MCF 10A (cell line): ENCODE measurements at places on chromosomes 7 and 10.

DNA sequence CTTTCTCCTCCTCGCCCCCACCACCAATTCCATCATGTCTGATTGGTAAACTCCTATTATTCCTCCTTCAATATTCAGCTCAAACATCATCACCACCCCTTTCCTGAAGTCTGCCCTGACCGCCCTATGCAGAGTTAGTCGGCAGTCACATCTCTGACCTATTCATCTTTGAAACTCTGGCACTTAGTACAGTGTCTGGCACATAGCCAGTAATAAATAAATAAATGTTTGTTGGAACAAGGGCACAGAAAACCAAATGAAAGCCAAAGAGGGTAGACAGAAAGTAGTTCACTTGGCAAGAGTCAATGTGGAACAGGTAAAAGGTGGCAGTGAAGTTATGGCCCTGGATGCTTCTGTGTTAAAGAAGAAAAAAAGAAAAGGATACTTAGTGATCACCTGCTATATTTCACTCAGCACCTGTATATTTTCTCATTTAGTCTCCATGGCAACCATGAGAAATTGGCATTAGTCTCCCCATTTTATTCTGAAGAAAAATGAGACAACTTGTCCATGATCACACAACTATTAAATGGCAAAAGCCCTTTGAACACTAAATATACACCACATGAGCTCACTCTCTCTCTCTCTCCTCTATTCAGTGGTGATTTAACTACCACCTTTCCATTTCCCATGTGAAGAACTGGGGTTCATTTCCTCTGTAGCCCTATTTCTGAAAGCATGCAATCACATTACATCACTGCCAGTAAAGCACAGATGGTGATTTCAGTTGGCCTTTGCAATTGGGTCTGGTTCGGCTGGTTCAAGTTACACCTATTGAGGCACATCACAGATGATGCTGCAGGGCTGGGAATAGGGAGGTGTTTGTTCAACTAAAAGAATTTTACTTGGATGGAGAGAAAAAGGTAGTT, 25.3 kb downstream of the CHCHD3 start:
- DNase-seq, result no peak

DNA sequence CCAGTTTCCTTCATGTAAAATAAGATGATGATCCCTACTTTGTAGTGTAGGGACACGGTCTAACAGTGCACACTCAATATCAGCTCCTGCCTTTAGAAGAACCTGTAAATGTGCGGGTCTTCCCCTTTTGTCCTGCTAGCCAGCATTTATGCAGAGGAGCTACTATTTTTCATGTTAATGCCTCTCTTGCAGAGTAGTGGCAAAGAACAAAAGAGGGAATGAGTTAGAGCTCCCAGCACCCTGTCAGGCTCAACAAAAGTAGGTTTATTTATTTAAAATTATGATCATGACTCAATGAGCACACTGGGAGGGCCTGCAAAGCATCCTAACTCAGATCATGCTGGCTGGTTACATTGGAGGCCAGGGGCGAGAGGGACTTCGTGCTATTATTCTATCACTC, 414.5 kb upstream of the COBL start:
- no peak for DNase-seq

GRCh38 chr10:86169066-86169465, 197.5 kb downstream of the GRID1 start:
- no peak for DNase-seq

DNA sequence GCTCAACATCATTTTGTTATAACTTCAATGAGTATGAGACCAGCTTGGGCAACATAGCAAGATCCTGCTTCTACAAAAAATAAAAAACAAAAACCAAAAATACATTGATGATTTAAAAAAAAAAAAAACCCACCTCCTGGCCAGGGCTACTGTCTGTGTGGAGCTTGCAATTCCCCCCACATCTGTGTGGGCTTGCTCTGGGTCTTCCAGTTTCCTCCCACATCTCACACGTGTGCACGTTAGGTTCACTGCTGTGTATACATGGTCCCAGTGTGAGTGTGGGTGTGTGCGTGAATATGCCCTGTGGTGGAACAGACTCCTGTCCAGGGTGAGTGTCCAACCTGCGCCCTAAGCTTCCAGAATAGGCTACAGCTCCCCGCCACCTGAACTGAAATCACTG, 41.6 kb downstream of the ATE1 start:
- DNase-seq, result no peak

GRCh38 chr10:112622786-112623185, 175.8 kb downstream of the VTI1A start:
- peak; percentile 45 for DNase-seq

GRCh38 chr10:76251841-76252671, 820.6 kb downstream of the LRMDA start:
- no peak for DNase-seq

DNA sequence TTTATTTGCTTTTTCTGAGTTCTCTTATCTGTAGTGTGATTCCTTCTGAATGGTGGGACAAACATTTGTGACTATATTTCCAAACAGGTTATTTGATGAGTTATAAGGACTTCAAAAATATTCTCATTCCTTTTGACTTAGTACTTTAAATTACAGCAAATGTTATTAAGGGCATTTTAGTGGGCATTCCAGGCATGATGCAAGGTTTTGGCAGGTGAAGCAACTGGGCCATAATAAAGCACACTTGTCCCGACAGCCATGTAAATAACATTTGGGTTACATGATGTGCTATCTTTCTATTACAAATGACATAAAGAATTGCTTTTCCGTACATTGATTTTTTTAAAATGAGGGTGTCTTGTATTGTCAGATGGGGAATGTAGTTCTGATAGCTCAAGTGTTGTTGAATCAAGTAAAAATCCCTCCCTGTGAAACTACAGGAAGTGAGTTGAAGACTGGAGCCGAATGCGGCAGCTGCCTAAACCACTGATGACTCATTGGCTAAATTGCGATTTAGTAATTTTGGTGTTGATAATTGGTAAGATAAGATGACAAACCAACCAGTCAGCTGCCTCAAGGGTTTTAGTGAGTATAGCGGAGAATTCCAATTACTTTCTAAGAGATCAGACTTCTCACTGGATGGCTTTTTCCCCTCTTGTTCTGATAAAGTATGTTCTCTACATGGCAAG, 231.3 kb upstream of the NPY start:
- peak; percentile 88 for DNase-seq

DNA sequence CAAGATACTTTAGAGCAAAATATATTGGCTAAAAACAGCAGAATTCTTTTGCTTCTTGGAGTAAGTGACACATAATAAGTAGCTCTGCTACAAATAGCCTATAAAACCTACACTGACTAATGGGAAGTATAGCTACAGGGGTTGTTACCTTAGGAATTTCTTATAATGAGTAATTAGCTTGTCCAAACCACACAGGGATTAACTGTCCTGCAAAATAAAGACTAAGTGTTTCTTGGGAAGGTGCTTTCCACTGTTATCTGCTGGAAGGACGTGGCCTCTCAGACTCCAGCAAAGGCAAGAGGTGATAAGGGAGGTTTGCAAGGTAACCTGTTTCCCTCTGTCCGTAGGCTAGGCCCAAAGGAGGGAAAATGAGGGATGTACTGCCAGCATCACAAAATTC, 302.4 kb downstream of the DOCK4 start:
- DNase-seq, result peak; percentile 56

DNA sequence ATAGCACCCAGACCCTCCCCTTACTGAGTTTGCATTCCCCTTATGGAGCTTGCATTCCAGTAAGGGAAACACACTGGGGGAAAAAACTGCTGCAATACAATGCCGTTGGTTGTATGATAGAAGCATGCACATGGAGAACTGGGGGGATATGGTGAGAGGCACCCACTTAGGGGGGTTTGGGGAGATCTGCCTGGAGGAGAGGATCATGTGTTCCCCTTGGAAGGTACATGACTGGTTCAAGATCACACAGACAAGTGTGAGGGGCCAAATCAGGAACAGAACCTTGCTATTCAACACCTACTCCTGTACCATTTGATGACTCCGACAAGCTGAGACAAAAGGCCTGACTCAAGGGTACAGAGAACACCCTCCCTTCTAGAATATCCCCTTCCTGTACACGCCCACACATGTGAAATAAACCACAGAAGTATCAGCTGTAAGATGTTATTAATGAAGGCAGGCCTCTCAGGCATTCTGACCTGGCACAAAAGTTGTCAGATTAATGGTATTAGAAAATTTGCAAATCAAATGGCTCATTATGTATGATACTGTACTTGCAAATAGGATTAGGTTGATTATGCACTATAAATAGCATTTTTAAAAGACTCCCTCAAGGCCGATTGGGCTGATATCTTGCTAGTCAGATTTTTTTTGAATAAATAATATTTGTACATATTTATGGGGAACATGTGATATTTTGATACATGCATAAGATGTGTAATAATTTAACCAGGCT, 122.2 kb downstream of the NPY start:
- DNase-seq, result peak; percentile 38

DNA sequence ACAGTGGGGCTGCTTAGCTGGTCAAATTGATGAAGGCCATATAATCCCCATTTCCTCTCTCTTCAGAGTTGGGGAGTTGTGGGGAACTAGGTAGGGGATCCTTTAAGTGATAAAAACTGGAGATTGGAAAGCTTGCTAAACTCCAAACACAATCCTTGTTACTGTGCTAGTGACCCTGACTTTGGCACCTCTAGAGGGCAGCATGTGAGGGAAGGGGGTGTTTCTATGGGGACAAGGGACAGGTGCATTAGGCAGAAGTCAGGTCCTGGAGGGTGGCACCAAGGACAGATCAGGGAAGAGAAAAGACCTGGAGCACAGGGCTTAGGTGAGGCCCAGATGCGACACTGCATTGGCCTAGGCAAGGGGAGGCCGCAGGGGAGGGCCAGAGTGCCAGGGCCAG, 66.9 kb downstream of the CDHR3 start:
- no peak for DNase-seq

DNA sequence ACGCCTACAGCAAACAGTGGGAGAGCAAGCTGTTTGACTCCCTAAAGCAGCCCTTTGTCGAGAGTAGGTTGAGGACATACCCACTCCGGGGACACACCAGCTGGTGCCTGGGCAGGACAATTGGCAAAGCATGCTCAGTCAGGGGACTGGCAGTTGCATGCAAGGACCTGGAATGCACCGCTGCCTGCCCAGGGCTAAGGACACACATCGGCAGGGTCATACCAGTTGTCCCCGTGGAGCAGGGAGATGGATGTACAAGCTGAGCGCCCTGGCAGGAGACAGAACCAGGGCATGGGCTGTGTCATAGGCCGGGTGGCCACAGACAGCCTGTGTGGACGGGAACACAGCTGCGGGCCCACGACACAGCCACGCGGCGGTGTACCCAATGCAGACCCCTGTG, 18.3 kb upstream of the ELN start:
- no peak for DNase-seq

GRCh38 chr7:134622303-134622995, 24.2 kb upstream of the BPGM start:
- no peak for DNase-seq

GRCh38 chr10:88017781-88018180, 154.4 kb downstream of the PTEN start:
- no peak for DNase-seq

DNA sequence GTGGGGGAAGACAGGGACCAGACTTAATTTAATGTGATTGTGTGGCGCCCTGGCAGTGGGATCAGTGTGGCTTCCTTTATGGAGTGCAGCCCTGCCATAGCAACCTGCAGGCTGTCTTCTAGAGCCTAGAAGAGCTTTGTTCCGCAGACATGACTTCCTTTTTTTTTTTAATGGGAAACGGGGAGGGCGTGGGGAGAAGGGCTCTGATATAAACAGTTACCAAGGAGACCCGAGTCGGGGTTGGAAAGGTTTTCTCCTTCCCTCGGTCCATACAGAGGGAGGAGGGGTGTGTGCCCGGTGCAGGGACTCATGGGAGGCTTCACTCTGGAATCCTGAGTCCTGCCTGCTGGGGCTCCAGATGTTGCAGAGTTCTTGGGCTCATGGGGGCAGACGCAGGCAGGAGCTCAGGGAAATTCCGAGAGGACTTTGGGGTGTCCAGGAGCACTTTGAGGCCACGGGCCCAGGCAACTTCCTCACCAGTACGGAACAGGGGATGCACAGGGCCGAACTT, 26.9 kb downstream of the TMEM120A start:
- DNase-seq, result no peak

DNA sequence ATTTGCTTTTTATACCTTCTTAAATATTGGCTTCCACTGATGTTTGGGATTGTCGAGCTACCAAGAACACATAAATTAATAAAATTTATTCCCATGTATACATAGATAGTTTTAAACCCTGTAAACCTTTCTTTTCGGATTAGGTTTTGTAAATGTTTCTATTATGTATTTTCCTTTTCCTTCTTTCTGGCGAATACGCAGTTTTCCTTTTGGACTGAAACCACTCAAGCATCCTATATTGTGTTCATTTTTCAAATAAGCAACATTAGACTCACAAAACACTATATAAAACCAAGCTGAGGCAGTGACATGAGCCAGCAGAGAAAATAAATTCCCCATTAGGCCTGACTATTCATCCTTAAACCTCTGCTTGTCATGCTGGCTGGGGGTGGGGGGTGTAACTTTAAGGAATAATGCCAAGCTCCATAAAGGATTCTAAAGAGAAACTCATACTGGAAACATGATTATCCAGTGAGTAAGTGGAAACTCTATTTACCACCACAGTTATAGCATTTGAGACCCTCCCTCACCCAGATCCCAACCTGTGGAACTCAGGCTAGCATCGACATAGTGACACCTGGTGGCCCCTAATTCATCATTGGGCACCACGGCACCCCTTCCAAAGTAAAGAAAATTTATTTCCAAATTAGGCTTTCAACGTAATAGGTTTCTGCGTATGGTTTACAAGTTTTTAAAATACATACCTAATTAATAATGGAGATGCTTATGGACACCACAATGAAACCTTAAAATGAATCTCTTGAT, 86.5 kb upstream of the CELF2 start:
- no peak for DNase-seq

DNA sequence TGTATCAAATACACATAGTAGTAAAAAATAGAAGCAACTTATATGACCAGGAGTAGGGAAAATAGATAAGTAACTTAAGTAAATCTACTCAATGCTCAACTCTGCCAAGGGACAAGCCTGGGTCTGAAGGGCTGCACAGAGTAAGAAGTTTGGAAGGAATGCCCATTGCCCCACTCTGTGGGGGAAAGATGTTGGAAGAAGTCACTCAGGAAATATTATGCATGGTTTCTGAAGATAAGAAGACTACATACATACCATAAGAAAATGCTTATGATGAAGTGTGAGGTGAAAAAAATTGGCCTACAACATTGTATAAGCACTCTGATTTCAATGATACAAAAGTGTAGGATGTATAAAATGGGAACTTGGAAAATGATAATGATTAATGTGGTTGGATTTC, 54.0 kb downstream of the LAMB4 start:
- DNase-seq, result no peak
